Myometrial cell (primary cell): ENCODE measurements at places on chromosomes 7 and 10. TPM values are rescaled to one million over a fixed set of nuclear protein-coding genes. Genes with fewer than 3 reads are reported as not detected.

COL17A1 gene
- total RNA-seq, result not detected in 2 replicates

TMEM176A gene
- 0.53 and 1.2 TPM in 2 replicates for total RNA-seq

CLRN3 gene
- total RNA-seq, result not detected in 2 replicates

CRYGN gene
- not detected in 2 replicates for total RNA-seq

TRPV5 gene
- not detected in 2 replicates for total RNA-seq

PPP1R3C gene
- 12.7 and 22.5 TPM in 2 replicates for total RNA-seq

LRGUK gene
- total RNA-seq, result under 0.01 TPM in 1 of 2 replicates, not detected in the other

SLC26A5 gene
- not detected in 2 replicates for total RNA-seq

GIMAP2 gene
- 1.2 TPM in 1 of 2 replicates, not detected in the other for total RNA-seq

SPDYE2B gene
- not detected in 2 replicates for total RNA-seq

MKX gene
- total RNA-seq, result 6.7 and 7.5 TPM in 2 replicates

NYAP1 gene
- total RNA-seq, result 1.4 and 3.4 TPM in 2 replicates

GIMAP6 gene
- not detected in 2 replicates for total RNA-seq

MAGI2 gene
- 1.7 and 1.9 TPM in 2 replicates for total RNA-seq

GPR15LG gene
- not detected in 2 replicates for total RNA-seq

ANKRD61 gene
- not detected in 2 replicates for total RNA-seq

KIF20B gene
- total RNA-seq, result 11.0 and 17.4 TPM in 2 replicates

JCAD gene
- 1.2 and 1.8 TPM in 2 replicates for total RNA-seq

RET gene
- 0.29 and 0.35 TPM in 2 replicates for total RNA-seq

GOLGA7B gene
- not detected in 2 replicates for total RNA-seq

OR2A42 gene
- total RNA-seq, result not detected in 2 replicates

LRRD1 gene
- not detected in 2 replicates for total RNA-seq

PNLIP gene
- total RNA-seq, result not detected in 2 replicates

TRIM50 gene
- total RNA-seq, result not detected in 2 replicates

AEBP1 gene
- 90.4 and 91.4 TPM in 2 replicates for total RNA-seq

RHOBTB1 gene
- 7.5 and 10.3 TPM in 2 replicates for total RNA-seq

RAB19 gene
- total RNA-seq, result not detected in 2 replicates

GSDME gene
- 55.1 and 79.9 TPM in 2 replicates for total RNA-seq
